ENCODE measurements at places on chromosomes 3 and 15. TPM values are rescaled to one million over a fixed set of nuclear protein-coding genes. Genes with fewer than 3 reads are reported as not detected.

Gene SNX1
- 26.3 TPM for total RNA-seq

Gene RARRES1
- not detected for total RNA-seq

Gene RASGRF1
- total RNA-seq: not detected

Gene TF
- 0.21 TPM for total RNA-seq

Gene GOLGA8J
- not detected for total RNA-seq

Gene EMC7
- total RNA-seq: 50.2 TPM

Gene ANKRD63
- not detected for total RNA-seq

Gene CATSPER2
- total RNA-seq: 1.4 TPM

Gene FGF7
- 0.07 TPM for total RNA-seq

Gene ZNF80
- total RNA-seq: not detected

Gene TGM5
- total RNA-seq: 1.5 TPM

Gene SLC38A3
- not detected for total RNA-seq

Gene KBTBD13
- total RNA-seq: not detected

Gene ISLR2
- total RNA-seq: under 0.01 TPM

Gene SCAMP2
- 43.4 TPM for total RNA-seq

Gene IL16
- 0.07 TPM for total RNA-seq

Gene TIPIN
- total RNA-seq: 15.6 TPM

Gene MKRN3
- total RNA-seq: 3.4 TPM

Gene STAB1
- 0.07 TPM for total RNA-seq

Gene IQCF5
- not detected for total RNA-seq

Gene STOML1
- total RNA-seq: 12.0 TPM

Gene SSUH2
- 0.34 TPM for total RNA-seq

Gene CORO2B
- total RNA-seq: under 0.01 TPM

Gene ASB14
- not detected for total RNA-seq

Gene RLBP1
- total RNA-seq: 0.28 TPM

Gene MLF1
- 8.9 TPM for total RNA-seq

Gene TMC3
- not detected for total RNA-seq

Gene SELENOT
- 162 TPM for total RNA-seq

Gene RNU5B-1
- not detected for total RNA-seq

Gene ATP2B2
- not detected for total RNA-seq

Gene RASL12
- not detected for total RNA-seq

Gene UQCC5
- 8.5 TPM for total RNA-seq

Gene ARL14
- under 0.01 TPM for total RNA-seq

Gene LEKR1
- 0.68 TPM for total RNA-seq

Gene POPDC2
- total RNA-seq: 0.34 TPM

Gene TCF12
- total RNA-seq: 56.7 TPM

Gene SCN10A
- total RNA-seq: not detected

Gene TM4SF18
- not detected for total RNA-seq

Gene DUOXA1
- 50.6 TPM for total RNA-seq
